Activated CD4-positive, alpha-beta memory T cell treated with anti-CD3 and anti-CD28 coated beads for 36 hours (primary cell): ENCODE measurements at places on chromosomes 6 and 20. TPM values are rescaled to one million over a fixed set of nuclear protein-coding genes. Genes with fewer than 3 reads are reported as not detected.

Gene HLA-F
- 270 TPM for total RNA-seq

Gene TENT5A
- 0.51 TPM for total RNA-seq

Gene RSPO4
- total RNA-seq = not detected

Gene PKIB
- total RNA-seq = 0.48 TPM

Gene RIPPLY2
- total RNA-seq = not detected

- DNase-seq = no peak
These were observed 19.5 kb downstream of the KIF13A start for GRCh38 chr6:17967668-17968518.

GRCh38 chr6:89359561-89359960 is 7.0 kb upstream of the UBE2J1 start:
- DNase-seq = no peak

GRCh38 chr6:1586256-1586655 is 23.5 kb upstream of the FOXC1 start:
- DNase-seq = no peak

DNA sequence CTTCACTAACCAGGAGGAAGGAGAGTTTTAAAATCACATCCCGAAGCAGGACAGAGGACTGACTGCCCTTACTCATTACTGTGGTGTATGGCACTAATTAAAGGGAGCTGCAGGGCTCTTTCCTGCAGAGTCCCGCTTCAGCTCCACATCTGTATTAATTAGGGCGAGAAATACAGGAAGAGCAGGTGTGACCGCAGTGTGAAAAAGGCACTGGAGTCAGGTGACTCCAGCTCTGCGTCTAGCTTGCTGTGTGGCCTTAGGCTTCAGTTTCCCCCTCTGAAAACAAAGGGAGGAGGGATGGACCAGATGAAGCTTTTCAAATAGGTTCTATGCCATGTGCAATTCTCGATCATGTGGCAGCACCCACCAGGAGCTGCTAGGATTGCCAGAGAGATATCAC is 34.0 kb downstream of the KIAA1755 start:
- no peak for DNase-seq

- DNase-seq = no peak
These were observed 150.3 kb downstream of the CDK19 start for GRCh38 chr6:110664933-110665332.

DNA sequence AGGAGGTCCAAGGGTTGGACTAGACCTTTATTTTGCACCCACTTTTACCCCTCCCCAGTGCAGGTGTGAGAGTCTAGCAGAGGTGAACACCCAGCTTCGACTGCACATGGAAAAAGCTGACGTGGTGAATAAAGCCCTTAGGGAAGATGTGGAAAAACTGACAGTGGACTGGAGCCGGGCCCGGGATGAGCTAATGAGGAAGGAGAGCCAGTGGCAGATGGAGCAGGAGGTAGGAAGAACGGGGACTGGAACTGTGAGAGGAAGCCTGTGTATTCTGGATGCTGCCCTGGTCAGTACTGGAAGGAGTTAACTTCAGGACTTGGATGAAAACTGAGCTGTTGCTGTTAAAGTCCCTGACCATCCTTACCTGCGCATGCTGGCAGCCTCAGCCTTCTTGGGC is 10.6 kb downstream of the CEP250 start:
- no peak for DNase-seq

- no peak for DNase-seq
These were observed 259.6 kb downstream of the BCKDHB start for GRCh38 chr6:80366051-80366450.

GRCh38 chr6:20707870-20708269 is 173.6 kb downstream of the CDKAL1 start:
- DNase-seq = no peak

DNA sequence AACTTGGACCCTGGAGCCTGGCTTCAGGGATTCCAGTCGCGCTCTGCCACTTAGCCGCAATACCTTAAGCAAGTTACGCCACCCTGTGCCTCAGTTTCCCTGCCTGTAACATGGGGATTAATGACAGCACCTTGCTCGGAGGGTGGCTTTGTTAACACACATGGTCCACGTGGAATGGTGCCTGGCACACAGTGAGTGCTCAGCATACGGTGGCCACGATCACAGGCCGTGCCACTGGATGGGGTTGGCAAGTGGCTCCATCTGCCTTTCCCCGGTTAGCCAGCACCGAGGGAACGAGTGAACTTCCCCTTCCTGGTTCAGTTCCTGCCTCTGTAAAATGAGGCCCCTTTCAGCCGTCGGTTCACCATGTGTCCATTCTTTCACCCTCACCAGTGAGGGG is 17.2 kb downstream of the C6orf132 start:
- DNase-seq = no peak

- peak; percentile 65 for DNase-seq
These were observed 675 bp upstream of the TRERF1 start for GRCh38 chr6:42452171-42453030.

DNA sequence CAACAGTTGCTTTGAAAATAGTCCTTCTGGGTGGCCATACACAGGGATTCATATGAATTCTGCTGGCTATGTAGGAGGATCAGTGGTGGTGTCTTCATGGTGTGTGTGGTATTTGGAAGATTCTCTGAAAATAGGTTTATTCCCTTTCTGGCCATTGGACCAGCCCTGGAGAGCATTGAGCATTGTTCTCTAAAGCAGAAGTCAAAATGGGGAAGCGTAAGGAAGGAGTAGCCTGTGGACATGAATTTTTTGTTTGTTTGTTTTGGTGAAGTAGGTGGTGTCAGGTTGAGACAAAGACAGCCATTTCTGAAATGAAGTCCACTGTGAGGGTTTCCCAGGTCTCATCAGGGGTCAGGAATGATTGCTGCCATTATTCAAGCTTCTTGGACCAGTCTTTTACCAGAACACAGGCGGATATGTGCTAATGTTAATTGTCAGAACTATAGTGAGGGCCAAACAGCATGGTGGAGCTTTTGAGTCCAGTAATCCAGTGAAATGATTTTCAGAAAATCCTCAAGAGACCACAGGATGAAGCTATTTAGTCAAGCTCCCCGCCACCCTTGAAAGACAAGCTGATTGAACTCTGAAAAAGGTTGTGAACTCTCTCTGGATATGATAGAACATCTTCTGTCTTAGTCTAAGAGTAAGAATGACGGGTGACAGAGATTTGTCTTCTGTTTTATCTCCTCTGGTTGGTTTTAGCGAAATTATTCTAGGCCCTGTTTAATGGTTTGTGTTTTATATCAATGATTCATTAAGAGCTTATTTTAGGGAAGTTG is 60.0 kb downstream of the DNAH8 start:
- DNase-seq = no peak

GRCh38 chr6:51025082-51025777 is 206.6 kb downstream of the TFAP2B start:
- DNase-seq = no peak

GRCh38 chr20:41245086-41245707 is 72.3 kb downstream of the ZHX3 start:
- DNase-seq = peak; percentile 12

- no peak for DNase-seq
These were observed 6.0 kb downstream of the LHFPL5 start for GRCh38 chr6:35810971-35811698.
